ENCODE measurements at places on chromosomes 1 and 21.

GRCh38 chr1:97138515-97139032 lies 417.0 kb downstream of the PTBP2 start:
- no peak for DNase-seq

DNA sequence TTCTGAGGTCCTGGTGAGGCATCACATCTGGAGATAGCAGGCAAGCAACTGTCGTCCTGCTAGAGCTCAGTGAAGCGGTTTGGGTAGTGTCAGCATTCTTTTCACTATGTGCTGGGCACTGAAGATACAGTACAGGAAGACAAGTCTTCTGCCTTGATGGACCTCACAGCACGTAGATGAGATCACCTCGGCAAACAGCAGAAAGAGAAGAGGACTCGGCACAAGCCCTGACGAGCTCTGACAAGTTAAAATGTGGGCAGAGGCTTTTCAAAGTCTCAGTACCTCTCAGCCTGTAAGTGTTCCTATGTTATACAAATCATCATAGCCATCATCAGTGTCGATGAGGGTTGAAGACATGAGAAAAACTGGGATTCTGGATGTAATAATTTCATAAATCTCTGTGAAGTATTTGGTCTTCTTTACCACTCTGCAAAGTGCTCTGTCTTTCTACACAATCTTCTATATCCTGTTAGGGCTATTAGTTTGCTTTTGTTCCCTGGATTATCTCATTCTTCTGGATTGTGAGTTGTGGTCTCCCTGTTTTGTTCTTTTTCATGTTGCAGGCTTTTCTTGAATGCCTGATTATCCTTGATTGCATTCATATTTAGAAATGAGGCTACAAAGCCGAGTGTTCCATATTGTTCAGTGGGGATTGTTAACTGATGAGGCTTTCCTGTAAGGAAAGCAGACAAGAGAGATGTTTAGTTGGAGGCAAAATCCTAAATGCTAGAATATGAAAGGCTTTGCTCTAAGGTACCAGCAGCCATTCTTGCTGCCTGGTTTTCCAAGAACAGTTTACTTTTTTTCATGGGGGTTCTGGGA lies 24.2 kb downstream of the MAEL start:
- DNase-seq: no peak

GRCh38 chr1:116911188-116911553 lies 1.5 kb downstream of the PTGFRN start:
- no peak for DNase-seq

GRCh38 chr1:199208847-199209246 lies 570.0 kb downstream of the PTPRC start:
- DNase-seq: no peak

DNA sequence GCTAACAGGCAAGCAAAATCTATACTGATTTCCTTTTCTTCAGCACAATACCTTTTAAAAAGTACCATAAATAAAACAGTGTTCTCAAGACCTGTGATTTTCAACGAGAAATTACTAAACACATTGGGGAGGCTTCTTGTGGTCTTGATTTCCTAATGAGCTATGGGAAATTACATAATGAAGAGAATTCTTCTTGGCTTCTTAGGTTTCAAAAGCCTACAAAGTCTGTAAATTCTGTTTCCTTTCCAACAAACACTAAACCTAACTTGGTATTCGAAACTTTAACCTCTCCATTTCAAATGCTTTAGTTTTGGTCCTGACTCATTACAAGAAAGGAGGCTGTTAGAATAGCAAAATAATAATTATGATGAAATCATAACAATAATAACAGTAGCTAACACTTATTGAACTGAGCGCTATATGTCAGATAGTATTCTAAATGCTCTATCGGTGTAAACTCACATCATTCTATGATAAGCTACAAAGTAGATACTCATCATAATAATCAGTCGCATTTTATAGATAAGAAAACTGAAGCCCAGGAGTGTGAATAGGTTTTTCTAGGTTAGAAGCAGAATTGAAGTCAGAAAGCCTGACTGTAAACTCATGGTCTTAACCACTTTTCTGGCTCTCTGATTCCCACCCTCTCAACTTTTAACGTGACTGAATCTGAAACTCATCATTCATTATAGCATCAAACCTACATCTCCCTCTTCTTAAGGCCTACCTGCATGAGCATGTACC lies 486.7 kb downstream of the SMYD3 start:
- no peak for DNase-seq

GRCh38 chr1:36400514-36400824 lies 2.8 kb upstream of the LSM10 start:
- no peak for DNase-seq

DNA sequence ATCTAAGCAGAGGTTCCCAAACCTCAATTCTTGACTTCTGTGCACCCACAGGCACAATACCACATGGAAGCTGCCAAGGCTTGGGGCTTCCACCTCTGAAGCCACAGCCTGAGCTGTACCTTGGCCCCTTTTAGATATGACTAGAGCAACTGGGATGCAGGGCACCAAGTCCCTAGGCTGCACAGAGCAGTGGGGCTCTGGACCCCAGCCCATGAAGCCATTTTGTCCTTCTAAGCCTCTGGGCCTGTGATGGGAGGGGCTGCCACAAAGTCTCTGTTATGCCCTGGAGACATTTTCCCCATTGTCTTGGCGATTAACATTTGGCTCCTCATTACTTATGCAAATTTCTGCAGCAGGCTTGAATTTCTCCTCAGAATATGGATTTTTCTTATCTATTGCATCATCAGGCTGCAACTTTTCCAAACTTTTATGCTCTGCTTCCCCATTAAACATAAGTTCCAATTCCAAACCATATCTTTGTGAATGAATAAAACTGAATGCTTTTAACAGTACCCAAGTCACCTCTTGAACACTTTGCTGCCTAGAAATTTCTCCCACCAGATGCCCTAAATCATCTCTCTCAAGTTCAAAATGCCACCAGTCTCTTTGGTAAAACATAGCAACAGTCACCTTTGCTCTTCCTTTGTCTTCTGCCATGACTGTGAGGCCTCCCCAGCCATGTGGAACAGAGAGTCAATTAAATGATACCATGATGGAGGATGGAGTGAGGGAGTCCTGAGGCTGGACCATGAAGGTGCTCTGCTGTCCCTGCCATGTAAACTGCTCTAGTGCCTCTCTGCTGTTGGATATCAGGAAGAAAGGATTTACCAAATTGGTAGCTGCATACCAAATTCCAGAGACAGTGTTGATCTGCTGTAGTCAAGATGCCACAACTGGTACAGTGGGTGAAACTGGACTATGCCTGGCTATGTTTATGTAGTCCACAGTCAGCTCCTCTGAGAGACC lies 37.6 kb downstream of the RUNX3 start:
- DNase-seq: no peak

DNA sequence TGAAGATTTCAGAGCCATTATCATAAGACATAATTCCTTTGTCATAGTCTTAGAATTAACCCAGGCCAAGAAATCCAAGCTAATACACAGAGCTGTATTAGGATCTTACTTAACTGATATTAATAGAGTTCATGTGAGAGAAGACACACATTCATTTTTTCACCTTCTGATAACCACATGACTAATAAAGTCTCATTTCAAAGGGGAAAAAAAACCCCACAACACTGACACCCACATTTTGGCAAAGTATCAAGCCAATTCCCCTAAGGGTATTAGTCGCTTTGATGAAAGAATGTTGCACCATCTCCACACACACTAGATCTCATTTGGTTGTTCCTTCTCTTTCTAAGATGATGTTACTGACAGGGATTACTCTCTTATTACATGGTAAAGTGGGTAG lies 344.4 kb upstream of the ESRRG start:
- DNase-seq: no peak

- DNase-seq: no peak
These were observed 60.4 kb upstream of the HAO2 start for GRCh38 chr1:119308130-119308700.

DNA sequence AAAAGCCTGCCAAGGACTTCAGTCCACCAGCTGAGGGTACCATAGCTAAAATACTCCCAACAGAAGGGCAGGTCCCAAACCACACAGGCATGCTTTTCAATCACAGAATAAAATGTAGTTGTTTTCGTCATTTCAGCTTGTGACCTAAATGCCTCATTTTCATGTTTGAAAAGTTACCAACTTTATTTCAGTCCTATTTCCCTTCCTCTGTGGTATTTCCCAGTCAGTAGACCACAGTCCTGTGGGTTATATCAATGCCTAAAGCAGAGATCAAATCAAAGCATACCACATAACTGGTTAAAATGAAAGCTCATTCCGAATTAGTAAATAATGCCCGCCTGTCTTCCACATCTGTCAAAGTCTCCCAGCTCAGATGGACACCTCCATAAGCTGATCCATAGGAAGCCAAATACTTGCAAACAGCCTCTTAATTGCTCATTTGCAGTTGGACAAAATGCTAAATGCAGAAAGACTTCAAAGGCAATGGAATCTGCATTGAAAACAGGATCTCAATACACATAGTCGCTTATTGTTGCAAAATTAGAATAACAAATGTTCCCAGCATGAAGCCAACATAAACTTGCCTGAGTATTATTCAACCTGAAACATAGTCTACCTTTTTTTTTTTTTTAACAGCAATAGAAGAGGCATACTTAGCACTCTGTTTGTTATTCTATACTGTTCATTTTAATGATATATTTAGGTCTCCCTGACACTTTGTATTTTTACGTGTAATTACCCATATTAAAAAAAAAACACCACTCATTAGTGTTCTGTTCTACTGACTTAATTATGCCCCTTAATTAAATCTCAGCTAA lies 53.9 kb downstream of the NR5A2 start:
- DNase-seq: no peak

- no peak for DNase-seq
These were observed 176.7 kb downstream of the LYPLAL1 start for GRCh38 chr1:219350172-219350931.

GRCh38 chr1:221891708-221892107 lies 149.8 kb upstream of the DUSP10 start:
- no peak for DNase-seq

GRCh38 chr1:30520476-30520875 lies 202.9 kb downstream of the MATN1 start:
- no peak for DNase-seq

DNA sequence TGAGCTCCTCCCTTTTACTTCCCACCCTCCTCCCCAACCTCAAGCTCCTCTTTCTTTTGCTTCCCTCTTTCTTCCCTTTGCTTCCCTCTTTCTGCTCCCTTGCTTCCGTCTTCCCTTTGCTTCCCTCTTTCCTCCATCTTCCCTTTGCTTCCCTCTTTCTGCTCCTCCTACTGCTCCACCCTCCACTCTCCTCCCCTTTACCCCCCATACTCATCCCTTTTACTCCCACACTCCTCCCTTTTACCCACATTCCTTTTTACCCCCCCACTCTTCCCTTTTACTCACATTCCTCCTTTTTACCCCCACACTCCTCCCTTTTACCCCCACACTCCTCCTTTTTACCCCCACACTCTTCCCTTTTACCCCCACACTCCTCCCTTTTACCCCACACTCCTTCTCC lies 30.2 kb downstream of the PGBD5 start:
- DNase-seq: no peak

DNA sequence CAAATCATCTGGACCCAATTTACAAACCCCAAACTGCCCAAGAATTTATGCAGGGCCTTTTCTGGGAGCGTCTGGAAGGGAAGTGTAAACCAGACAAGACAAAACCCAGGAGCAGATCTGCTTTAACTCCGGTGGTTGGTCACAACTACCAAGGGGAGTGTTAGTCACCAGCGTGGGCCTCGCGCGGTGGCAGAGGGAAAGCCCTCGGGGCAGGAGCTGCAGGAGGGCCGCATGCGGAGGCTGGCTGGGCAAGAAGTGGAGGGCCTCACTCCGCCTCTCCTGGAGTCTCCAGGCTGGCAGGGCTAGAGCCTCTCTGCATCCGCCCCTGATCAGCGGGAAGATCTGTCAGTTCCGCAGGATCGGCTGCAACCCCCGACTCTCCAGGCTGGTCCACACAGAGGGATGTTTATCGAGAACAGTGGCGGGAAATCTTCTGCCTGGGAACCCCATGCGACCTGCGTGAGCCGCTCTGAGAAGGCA lies 2.0 kb downstream of the COL24A1 start:
- no peak for DNase-seq

DNA sequence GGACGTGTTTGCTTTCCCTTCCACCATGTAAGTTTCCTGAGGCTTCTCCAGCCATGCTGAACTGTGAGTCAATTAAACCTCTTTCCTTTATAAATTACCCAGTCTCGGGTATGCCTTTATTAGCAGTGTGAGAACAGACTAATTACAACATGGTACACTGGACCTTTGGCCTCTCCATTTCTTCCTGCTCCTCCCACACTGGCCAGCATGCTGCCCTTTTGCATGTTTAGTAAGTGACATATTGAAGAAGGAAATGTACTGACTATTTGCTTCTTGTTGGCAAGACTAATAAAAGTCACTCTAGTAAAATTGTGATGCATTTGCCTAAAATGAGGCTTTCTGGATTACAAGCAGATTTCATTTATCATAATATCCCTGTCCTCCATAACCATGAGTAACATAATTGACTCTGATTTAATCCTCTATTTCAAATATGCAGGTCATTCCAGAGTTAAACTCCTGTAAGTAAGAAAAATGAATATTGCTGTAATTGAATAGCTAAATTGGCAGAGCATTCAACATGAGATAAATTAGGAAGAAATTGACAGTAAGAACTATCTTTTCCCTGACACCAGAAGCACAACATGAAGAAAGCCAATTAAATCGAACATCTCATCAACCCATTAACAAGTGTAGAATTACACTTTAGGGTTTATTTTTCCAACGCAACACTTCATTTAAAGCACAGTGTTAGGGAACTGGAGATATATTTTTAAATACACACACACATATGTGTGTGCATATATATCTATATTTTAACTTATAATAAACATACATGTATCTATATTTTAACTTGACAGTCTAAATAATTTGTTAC lies 427.8 kb upstream of the ZP4 start:
- no peak for DNase-seq

DNA sequence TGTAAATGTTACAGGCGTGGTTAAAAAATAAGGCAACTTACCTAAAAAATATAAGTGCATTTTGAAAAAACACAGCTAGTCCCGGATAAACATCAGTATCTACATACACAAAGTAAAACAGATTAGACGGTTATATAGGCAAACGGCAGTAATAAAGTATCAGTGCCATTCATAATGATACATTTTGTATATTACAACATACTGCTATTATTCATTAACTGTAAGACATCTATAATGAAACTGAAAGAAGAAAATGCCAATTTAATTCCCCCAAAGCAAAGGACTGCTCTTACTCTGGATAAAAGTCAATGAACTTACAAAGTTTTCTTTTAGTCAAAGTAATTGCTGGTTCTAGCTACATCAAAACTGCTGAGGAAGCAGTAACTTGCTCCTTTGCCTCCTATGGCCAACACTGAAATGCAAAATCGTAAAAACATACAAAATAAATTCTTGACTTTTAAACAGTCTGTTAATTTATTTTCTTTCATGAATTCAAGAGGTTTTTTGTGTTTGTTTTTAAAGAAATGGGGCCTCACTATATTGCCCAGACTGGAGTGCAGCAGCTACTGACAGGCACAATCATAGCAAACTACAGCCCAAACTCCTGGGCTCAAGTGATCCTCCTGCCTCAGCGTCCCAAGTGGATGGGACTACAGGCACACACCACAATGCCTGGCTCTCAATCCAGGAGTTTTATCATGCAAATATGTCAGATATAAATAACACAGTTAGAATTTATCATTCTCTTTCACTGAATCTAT lies 23.9 kb downstream of the TMEM50B start:
- DNase-seq: no peak
